ENCODE measurements at places on chromosomes 13 and 19.

DNA sequence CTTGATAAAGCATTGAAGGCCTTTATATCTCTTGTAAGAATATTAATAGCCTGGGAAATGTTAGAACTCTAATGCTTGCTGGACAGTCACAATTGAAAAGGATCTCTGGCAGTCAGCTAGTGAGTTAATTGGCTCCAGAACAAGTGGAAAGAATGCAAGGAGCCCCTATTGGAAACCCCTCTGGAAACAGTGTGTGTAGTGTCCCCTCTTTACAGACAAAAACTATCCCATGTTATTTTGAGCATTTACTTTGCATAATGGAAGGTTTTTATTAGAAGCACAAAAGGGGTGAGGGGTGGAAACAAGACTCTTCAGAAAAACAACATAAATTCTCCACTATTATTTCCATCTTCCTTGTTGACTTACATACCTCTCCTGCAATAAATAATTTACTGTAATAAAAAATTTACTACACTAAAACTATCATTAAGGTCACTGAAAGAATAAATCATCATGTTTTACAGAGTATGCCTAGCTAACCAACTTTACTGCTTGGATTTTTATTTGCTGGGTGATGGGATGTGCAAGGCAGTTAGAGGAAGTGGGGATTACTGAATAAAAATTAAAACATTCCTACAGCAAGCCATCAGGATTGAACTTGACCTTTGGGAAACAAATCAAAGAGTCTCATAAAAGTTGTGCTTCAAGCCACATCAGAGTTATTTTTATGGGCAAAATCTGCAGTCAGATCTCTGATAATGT, 610.4 kb downstream of the TBC1D4 start:
- no peak for DNase-seq

GRCh38 chr13:37640499-37640898, 41.9 kb upstream of the POSTN start:
- no peak for DNase-seq

DNA sequence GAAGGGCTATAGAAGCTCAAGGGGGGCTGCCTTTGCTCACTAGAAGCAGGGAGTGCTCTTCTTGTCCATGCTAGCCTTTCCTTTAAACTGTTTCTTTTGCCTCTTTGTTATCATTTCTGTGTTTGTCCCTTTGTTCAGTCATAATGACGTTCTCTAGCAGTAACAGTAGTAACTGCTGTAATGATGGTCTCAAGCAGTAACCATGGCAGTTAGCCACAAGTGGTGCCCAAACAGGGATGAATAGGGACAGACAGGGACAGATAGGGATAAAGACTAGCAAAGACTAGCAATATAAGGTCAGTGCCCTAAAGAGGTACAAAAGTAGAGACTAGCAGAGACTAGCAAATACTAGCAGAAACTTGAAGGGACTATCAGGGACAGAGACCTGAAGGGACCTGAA, 869.0 kb upstream of the PRR20A start:
- DNase-seq: no peak

- DNase-seq: no peak
Measured at GRCh38 chr19:3055741-3056416, 6.4 kb downstream of the TLE5 start.

GRCh38 chr19:41225238-41226052, 6.4 kb downstream of the AXL start:
- peak; percentile 79 for DNase-seq
